ENCODE measurements at places on chromosomes 2 and 18. TPM values are rescaled to one million over a fixed set of nuclear protein-coding genes. Genes with fewer than 3 reads are reported as not detected.

MOGAT1 gene
- not detected for total RNA-seq

PKDCC gene
- 63.1 TPM for total RNA-seq

TMEFF2 gene
- total RNA-seq: not detected

TUBB8B gene
- total RNA-seq: not detected

SEH1L gene
- 25.9 TPM for total RNA-seq

MYO3B gene
- not detected for total RNA-seq

ALPI gene
- total RNA-seq: not detected

CLEC4F gene
- not detected for total RNA-seq

COL6A3 gene
- 1,153 TPM for total RNA-seq

LRRC30 gene
- not detected for total RNA-seq

BCL11A gene
- under 0.01 TPM for total RNA-seq

RRM2 gene
- 98.9 TPM for total RNA-seq

MROH2A gene
- not detected for total RNA-seq

CFLAR gene
- 59.7 TPM for total RNA-seq

CCDC68 gene
- 24.3 TPM for total RNA-seq

TUBA4B gene
- total RNA-seq: not detected

PRSS56 gene
- not detected for total RNA-seq

RND3 gene
- 136 TPM for total RNA-seq

SOX11 gene
- 0.29 TPM for total RNA-seq

ANAPC1 gene
- total RNA-seq: 63.4 TPM

ADD2 gene
- not detected for total RNA-seq

C2orf15 gene
- total RNA-seq: not detected

NYAP2 gene
- not detected for total RNA-seq

MRPL33 gene
- total RNA-seq: 138 TPM

AQP12A gene
- not detected for total RNA-seq

CPO gene
- total RNA-seq: not detected

UGT1A5 gene
- total RNA-seq: not detected

ANKRD30BL gene
- not detected for total RNA-seq

EMILIN1 gene
- total RNA-seq: 397 TPM

PLCD4 gene
- 0.35 TPM for total RNA-seq

YIPF4 gene
- 17.3 TPM for total RNA-seq

GBX2 gene
- total RNA-seq: not detected

RUFY4 gene
- total RNA-seq: not detected

HOXD13 gene
- 0.53 TPM for total RNA-seq

DSG4 gene
- not detected for total RNA-seq

ARID5A gene
- 8.9 TPM for total RNA-seq

SERPINB4 gene
- not detected for total RNA-seq

DSC2 gene
- total RNA-seq: not detected

REEP1 gene
- total RNA-seq: not detected

CPLX4 gene
- not detected for total RNA-seq

SCN7A gene
- total RNA-seq: not detected

REG3A gene
- not detected for total RNA-seq

SLC25A12 gene
- total RNA-seq: 10.7 TPM

NCOA1 gene
- 8.2 TPM for total RNA-seq

HTR2B gene
- 6.4 TPM for total RNA-seq

ARHGEF33 gene
- total RNA-seq: not detected

RAB17 gene
- total RNA-seq: not detected

KCNS3 gene
- 0.18 TPM for total RNA-seq

LDAH gene
- 13.5 TPM for total RNA-seq

CRYGD gene
- total RNA-seq: not detected

HOXD8 gene
- 11.8 TPM for total RNA-seq
